AG10803 (cell line): ENCODE measurements at places on chromosomes 3 and 15.

GRCh38 chr15:88894819-88895767 lies at the start of gene HAPLN3:
TSS of gene HAPLN3 (minus strand) at chr15:88895544. CDS start at chr15:88887298, 8,246 bp downstream.
- DNase-seq = no peak

GRCh38 chr15:67091980-67092677 lies 26.7 kb downstream of the SMAD3 start:
- DNase-seq = no peak

DNA sequence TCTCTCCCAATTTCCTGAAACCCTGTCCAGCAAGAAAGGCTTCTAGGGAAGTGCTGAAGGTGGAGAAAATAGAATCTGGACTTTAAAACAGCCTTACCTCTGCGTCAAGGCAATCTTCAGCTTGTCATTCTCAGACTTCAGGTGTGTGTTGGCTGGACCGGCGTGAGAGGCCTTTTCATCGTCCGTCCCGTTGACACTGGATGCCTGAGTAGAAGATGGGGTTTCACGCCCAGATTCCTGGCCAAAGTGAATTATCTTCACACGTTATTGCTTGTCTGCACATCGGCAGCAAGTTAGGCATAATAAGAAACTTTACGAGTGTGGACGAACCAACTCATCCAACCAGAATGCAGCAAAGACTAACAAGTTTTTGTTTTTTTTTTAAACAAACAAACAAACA lies 49.5 kb downstream of the WHAMM start:
- no peak for DNase-seq

DNA sequence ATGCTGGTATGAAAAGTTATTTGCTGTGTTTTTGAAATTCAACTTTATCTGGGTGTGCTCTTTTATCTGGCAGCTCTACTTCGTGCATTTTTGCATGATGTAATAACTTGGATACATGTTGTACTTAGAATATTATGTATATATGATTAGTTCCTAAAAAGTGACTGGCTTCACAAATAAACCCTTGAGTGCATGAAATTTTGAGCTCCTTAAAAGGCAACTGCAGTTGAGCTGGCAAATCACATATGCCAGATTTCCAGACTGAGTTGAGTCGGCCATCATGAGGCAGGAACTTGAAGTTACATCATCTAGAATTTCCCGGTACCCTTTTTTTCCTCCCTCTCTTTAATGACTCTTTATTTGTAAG lies 162.5 kb downstream of the FNDC3B start:
- DNase-seq = peak; percentile 83

GRCh38 chr3:60536420-60536819 lies 714.8 kb downstream of the FHIT start:
- DNase-seq = no peak

GRCh38 chr3:80770106-80771074 lies 991.1 kb downstream of the GBE1 start:
- DNase-seq = no peak

DNA sequence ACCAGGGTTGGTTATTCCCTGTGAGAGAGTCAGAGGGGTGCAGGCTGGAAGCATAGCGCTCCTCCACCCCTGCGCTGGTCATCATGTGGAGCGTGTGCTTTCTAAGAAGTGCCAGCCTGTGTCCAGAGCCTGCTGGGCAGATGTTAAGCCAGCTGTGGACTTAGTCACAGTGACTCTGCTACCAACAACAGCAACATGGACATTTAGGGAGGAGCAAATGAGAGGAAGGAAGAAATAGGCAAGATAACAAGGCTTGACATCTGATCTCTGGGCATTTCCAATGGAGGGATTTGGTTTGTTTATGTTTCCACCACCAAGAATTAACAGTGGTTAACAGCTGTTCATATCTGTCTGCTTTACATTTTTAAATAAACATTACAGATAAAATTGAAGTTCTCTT lies 36.4 kb upstream of the MYZAP start:
- DNase-seq = peak; percentile 21

DNA sequence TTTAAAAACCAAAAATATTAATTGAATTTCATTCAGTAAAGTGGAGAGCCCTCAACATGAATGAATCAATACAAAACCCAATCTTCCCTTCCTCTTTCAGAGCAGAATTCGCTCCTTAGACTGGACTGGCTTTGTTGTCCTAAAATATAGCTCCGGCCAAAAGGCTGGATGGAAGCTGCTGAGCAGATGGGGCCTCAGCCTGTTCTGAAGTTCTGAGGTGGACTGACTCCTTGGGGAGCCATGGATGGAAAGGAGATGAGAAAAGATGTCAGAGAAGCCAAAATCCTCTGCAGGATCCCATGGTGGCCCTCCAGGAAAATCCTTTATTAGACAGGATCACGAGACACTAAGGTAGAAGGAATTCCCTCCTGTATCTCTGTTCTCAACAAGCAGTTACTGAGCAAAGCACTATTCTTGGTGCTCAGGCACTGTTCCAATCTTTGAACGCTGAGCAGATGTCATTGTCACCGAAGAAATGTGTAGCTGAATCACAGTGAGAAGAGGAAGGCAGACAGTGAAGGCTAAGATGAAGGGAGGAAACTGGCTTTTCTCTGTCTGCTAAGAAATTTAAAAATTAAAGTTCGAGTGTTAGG lies 122.0 kb downstream of the SEMA6D start:
- DNase-seq = no peak

DNA sequence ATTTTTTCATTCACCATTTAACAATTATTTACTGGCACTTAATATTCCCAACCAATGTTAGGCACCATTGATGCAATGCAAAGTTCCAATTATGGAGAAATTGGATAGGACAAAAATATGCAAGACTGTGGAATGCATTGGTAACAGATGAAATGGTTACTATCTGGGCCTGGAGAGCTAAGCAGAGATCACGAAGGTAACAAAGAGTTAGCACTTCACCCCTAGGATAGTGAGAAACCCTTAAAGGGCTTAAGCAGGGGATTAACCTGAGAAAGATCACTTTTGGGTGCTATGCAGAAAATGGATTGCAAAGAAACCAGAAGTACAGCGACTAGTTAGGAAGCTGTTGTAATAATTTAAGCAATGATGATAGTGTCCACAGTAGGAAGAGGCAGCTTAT lies 129.6 kb upstream of the GPR149 start:
- no peak for DNase-seq

DNA sequence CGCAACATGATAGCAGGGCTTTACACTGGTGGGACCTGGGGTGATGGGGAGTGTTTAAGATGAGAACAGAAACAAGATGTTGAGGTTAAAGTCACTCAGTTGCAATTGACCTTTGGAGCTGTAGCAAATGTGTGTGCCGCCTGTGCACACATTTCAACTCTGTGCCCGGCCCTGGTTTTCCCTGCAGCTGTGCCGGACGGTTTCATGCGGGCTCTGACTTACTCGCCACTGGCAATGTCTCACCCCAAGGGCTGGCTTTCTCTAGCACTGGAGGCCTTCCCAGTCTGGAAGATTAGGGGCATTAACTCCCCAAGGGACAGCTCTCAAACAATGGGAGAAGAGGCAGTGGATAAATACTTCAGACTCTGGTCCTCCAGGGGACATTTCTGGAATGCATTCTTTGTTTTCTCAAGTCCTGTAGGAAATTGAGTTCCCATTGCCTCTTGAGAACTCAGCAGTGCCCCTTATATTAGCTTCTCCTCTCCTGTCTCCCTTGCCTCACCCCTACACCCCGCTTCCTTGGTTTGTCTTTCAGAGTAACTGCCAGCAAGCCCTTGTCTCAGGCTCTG lies 152.5 kb downstream of the EDEM1 start:
- DNase-seq = no peak

- DNase-seq = no peak
Measured at GRCh38 chr15:45287390-45287956, 35.4 kb downstream of the SLC28A2 start.

GRCh38 chr3:158272081-158272480 lies 162.2 kb downstream of the RSRC1 start:
- no peak for DNase-seq

DNA sequence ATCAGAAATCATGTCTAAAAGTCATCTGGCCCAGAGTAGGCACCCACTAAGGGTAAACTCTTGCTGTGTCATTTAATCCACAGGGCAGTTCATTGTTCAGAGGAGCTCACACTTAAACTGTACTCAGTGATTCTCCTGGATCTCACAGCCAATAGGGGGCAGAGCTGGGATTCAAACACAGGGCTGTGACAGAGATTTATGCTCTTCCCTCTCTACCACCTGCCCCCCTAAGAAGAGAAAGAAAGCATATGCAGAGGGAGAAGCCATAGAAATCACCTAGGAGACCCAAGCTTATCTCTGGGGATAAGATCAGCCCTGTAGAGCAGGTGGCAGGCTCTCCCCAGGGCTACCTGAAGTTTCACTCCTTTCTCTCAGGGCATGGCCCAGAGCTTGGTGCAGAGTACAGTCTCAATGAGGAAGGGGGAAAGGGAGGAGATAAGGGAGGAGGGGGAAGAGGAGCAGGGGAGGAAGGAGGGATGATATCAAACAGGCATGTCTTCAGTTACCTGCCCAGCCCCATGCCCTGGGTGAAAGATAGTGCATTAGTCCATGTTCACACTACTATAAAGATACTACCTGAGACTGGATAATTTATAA lies 51.8 kb upstream of the ADPGK start:
- DNase-seq = no peak

DNA sequence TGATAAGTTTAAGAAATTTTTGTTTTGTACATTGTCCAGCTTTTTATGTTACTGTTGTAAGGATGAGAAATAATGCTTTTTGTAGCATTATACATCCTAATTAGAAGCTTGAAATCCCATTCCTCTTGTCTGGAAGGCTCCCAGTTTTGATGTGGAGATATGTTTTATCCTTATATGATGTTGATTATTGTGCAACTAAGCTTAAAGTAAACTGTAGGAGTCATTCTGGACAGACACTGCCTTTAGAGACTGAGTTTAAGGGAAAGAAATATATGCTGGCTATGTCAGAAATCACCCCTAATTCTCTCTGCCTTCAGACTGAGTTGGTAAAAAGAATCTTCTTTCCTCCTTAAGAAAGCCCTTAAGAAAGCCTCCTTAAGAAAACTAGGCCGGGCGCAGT lies 670.4 kb downstream of the ZPLD1 start:
- no peak for DNase-seq

- DNase-seq = no peak
Measured at GRCh38 chr3:101512396-101512645, 691 bp downstream of the SENP7 start.

GRCh38 chr3:127848131-127849129 lies 26.1 kb upstream of the MGLL start:
- DNase-seq = peak; percentile 36

- DNase-seq = no peak
Measured at GRCh38 chr3:197858598-197858997, 67.5 kb downstream of the LRCH3 start.

- no peak for DNase-seq
Measured at GRCh38 chr15:47405365-47406162, 311.7 kb upstream of the SEMA6D start.

GRCh38 chr3:140128217-140128616 lies 193.2 kb downstream of the CLSTN2 start:
- no peak for DNase-seq

DNA sequence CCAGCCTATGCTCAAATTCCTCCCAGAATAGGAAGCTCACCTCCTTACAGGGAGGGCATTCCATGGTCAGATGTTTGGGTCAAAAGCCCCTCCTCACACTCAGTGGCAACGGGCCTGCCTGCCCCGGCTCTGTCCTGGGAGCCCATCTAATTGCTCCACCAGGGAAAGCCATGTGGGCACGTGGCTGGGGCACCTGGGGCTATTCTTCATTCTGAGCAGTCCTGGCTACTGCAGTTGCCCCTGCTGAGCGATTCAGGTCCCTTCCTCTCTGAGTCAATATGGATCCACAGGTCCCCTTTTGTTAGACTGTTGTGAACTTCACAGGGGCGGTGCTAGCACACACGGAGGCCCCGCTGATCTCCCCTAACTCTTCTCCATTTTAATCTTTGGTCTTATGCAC lies 39.4 kb downstream of the TPRA1 start:
- DNase-seq = no peak

- DNase-seq = no peak
Measured at GRCh38 chr3:46669191-46669999, 24.1 kb downstream of the ALS2CL start.

DNA sequence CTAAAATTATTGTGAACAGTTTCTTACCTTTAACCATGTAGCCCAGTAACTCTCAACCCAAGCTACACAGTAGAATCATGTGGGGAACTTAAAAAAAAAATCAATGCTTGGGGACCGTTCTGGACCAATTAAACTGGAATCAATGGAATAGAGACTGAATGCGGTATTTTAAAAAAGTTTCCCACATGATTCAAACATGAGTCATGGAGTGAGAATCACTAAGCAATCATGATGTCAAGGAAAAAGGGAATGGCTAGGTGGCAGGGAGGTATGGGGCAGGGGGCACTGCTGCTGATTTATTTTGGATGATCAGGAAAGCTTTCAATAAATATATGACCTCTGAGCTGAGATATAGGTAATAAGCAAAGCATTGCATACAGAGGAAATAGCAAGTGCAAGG lies 250.5 kb upstream of the RORA start:
- DNase-seq = peak; percentile 20

DNA sequence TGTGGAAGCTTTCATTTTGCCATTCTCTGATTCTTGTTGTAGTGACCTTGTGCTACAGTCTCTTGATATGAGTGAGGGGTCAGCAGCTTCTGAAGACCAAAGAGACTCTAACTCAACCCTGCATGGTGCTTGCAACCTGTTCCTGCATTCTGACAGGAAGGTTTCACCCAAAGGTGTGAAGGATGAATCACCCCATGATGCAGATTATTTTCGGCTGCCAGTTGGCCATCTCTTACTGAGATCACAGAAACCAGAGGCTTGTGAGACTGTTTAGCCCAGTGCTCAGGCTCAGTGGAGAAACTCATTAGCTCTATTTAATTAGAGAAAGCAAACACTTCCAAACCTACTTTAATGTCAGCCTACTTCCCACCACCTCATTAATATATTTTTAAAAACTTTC lies 29.2 kb upstream of the TPRG1 start:
- DNase-seq = no peak

DNA sequence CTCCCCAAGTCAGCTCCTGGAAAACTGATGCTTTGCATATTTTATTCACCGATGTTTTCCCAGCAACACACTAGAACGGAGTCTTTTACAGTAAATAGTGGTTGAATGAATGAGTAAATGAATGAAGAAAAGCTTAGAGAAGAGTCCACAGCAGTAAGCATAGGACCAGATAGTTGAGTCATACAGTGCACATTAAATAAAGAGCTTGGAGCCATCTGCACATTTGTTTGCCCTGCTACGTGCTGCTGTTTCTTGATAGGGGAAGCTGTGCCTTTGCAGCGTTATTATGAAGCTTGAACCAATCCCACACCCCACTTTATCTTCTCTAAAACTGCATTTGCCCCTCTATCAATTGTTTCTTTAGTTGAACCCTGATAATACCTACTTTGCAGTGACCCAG lies 1.2 kb downstream of the FAM98B start:
- DNase-seq = no peak

GRCh38 chr3:174270841-174271240 lies 588.3 kb upstream of the NAALADL2 start:
- DNase-seq = peak; percentile 86

DNA sequence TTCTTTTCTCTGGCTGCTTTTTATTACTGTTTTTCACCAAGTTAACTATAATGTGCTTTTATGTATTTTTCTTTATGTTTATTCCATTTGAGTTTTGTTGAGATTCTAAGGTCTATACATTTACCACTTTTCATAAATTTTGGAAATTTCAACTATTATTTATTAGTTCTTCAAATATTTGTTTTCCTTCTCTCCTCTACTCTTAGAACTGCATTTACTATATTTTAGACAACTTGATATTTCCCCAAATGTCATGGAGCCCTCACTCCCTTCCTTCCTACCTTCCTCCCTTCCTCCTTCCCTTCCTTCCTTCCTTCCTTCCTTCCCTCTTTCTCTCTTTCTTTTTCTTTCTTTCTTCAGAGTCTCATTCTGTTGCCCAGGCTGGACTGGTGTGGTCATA lies 81.4 kb upstream of the TNIK start:
- DNase-seq = no peak

GRCh38 chr3:143595456-143596077 lies 252.7 kb downstream of the SLC9A9 start:
- no peak for DNase-seq
